ENCODE measurements at places on chromosomes 7 and 10.

DNA sequence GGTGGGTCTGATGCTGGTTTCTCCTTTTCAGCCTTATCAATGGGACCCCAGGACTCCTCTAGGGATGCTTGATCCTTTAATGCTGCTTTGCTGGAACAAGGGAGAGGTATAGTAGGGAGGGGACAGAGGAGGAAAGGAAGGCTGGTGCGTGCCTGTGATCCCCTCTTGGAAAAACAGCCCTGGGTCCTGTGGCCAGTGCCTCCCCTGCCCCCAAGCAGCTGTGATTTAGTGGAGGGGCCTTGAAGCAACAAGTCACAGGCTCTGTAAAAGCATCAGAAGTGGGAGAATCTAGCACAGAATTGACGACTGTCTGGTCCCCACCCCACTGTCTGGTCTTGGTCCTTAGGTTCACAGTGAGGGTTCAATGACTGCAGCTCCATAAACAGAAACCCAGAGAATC, 237.7 kb downstream of the SKAP2 start:
- no peak for DNase-seq

DNA sequence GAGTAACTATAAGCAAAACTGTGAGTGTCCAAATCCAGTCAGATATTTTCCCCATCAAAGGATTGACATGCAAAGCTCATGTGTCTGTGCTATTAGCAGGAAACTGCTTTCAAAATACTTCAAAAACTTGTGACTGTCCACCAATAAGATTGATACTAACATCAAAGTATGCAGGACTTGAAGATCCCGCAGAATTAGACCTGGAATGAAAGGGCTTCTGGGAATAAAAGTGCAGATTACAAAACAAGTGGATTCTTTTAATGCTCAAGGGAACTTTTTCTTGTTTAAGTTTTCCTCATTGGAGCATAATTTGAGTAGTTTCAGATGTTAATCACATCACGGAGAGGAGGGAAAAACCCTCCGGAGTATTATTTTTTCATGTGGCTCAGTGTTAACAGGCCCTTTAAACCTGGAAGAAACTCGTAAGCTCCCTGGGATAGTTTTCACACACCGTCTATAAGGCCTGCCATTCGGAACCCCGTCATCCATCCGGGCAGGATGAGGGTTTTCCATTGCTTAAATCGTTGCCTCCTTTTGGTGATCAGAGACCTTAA, 33.9 kb upstream of the MKX start:
- no peak for DNase-seq

DNA sequence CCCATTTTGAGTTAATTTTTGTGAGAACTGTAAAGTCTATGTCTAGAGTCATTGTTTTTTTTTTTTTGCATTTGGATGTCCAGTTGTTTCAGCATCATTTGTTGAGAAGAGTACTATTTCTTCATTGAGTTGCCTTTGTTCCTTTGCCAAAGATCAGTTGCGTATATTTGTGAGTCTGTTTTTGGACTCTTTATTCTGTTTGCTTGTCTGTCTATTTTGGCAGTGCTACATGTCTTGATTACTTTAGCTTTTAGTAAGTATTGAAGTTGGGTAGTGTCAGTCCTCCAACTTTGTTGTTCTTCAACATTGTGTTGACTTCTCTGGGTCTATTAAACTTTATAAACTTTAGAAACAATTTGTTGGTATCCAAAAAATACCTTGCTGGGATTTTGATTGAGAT, 31.6 kb downstream of the CCDC7 start:
- no peak for DNase-seq

GRCh38 chr10:110650265-110650668, 6.1 kb downstream of the RBM20 start:
- DNase-seq = no peak
